ENCODE measurements at places on chromosomes 3 and 15.

DNA sequence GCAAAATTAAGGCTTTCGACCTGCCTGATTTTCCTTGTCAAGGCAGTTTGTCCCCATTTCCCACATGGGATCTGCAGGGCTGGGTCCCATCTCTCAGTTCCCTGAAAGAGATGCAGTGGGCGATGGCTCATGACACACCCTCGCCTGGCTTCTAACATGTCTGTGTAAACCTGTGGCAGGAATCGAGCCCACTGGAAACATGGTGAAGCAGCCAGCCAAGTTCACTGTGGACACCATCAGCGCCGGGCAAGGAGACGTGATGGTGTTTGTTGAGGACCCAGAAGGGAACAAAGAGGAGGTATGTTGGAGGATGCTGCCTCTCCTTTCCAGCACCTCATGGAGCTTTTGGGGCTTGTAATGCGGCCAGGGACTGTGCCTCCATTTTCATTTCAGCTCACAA is 86.4 kb downstream of the FLNB start:
- no peak for DNase-seq

DNA sequence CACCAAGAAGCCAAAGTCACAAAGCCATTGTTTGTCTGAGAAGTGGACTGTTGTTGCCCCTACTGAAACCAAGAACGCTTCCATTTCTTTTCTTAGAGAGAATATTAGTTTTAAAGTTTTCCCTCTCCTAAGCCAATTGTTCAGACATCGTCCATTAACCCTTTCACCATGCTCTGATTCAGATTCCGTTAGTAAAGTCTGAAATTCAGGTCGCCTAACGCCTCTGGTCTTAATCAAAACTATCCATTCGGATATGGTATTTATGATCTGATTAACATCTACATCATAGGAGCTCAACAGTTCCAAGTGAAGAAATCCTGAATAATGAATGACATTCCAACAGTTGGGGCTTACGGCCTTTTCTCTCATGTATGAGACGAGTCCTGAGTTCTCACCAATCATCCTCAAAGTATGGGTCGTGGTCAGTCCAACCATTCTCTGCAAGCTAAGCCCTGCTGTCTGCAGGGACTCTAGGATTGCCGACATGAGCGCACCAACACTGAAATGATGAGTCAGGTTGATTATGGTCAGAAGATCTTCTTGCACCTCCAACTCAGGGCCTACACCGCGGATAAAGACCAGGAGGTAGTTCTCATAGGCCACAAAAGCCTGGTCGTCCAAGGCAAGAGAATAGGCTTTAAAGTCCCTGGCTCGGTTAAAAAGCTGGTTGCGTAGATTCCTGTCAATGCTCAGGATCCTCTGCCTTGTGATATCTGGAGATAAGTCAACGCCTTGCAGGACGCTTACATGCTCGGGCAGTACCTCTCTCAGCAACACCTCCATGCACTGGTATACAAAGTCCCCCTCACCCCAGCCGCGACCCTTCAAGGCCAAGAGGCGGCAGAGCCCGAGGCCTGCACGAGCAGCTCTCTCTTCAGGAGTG is 767 bp downstream of the EPM2AIP1 start:
- peak; percentile 80 for DNase-seq

DNA sequence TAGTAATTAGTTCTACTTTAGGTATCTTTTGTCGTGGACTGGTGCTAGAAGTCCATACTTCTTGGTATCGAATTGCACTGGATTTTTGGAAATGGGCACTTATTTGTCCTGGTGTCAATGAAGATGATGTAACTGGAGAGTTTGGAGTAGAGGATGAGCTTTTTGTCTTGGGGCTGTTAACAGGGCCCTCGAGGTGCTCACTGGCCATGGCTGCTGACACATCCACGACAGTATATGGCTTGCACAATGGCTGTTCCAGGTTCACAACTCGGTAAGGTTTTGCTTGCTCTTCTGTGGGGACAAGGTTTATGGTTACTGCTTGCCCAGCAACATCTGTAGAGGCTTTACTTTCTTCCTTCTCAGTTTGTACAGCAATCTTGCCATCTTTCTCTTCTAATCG is 109.4 kb upstream of the TSPAN3 start:
- no peak for DNase-seq

GRCh38 chr3:58829321-58830000 is 162.9 kb upstream of the FAM3D start:
- DNase-seq, result no peak

DNA sequence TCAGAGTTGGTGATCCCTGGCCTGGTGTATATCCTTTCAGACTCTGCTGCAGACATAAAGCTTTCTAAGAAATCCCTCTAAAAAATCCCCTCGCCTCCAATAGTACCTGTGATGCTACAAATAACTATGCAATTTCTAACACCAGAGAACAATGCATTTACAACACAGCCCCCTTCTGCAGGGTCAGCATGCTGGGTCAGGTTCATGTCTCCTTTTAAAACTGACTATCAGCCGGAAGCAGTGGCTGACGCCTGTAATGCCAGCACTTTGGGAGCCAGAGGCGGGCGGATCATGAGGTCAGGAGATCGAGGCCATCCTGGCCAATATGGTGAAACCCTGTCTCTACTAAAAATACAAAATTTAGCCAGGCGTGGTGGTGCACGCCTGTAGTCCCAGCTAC is 77.0 kb upstream of the SPATA12 start:
- no peak for DNase-seq

DNA sequence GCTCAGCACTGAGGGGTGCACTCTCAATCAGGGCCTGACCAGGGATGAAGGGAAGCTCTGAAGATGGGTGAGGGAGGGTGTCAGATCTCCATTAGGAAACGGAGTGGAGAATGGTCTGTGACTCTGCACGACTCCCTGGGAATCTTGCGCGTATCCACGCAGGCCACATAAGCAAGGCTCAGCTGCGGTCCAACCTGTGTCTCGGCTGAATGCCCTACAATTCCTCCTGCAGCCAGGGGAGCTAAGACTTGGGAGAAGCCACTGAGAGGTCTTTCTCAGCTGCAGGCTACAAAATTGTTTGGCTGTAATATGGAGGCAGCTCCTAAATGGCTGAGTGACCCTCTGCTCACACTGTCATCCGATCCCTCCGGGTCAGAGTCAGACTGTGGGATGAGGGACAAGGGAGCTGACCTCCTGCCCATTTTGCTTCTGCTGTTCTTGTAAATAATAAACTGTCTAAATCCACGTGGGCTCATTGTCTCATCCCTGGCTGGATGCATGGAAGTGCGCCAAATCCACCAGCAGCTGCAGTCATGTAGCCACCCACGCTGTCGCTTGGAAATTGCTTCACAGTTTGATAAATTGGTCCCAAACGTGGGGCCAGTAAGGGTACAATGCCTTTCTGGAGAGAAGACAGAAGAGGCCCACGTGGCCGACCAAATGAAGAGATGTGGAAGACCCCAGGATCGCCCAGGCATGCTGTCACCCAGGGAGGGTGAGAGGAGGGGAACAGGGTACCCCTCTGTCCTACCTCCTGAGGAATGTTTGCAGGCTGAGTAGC is 30.5 kb downstream of the ALS2CL start:
- peak; percentile 81 for DNase-seq

DNA sequence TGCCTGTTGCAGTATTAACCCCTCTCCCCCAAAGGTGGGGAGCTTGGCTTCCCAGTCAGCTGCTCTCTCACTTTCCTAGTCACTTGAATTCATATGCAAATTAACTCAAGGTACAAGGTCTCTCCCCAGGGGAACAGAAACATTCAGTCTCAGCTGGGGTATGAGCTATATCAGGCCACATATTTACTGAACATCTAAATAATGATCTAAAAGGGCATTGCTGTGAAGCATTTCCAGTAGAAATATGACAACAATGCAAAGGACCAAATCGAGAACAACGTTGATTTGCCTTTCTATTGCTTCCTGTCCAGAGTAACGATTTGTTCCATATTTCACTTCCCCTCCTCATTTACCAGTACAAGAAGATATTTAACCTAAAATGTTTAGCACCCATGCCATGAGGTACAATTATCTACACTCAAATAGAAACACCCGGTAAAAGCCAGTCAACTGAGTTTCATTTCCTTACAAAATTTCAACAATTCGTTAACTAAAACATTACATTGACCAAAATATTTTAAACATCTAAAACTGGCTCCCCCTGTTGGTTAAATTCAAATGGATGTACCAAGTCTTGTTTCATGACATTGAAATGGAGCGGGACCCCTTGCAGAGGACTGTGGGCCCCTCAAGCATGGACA is 36.5 kb upstream of the KLHL6 start:
- peak; percentile 19 for DNase-seq

- DNase-seq, result no peak
These were observed 62.0 kb downstream of the P3H2 start for GRCh38 chr3:190058521-190059241.

GRCh38 chr15:49309889-49310288 is 113.2 kb upstream of the FGF7 start:
- DNase-seq, result no peak

Measured in GM23248 (cell line).